Left lung (tissue), 14 donors: ENCODE measurements at places on chromosomes 5 and 9. TPM values are rescaled to one million over a fixed set of nuclear protein-coding genes. Genes with fewer than 3 reads are reported as not detected.

The MEGF10 gene
- 0.17 TPM for total RNA-seq

The PDE8B gene
- 3.3 TPM for total RNA-seq

The EFNA5 gene
- 16.9 TPM for total RNA-seq

The SLC23A1 gene
- total RNA-seq, result 0.84 TPM

The AMBP gene
- total RNA-seq, result 1.2 TPM

The CDH6 gene
- 9.3 TPM for total RNA-seq

The SPINK6 gene
- 0.42 TPM for total RNA-seq

The SPATA6L gene
- 9.4 TPM for total RNA-seq

The CDO1 gene
- total RNA-seq, result 5.8 TPM

The IFNA13 gene
- total RNA-seq, result not detected

The MTMR12 gene
- total RNA-seq, result 28.8 TPM

The KIF20A gene
- total RNA-seq, result 1.6 TPM

The GRXCR2 gene
- total RNA-seq, result not detected

The IL5 gene
- total RNA-seq, result not detected

The ADGRD2 gene
- total RNA-seq, result not detected

The ENC1 gene
- total RNA-seq, result 51.3 TPM

The PCDHA4 gene
- total RNA-seq, result 0.65 TPM

The SUB1 gene
- total RNA-seq, result 166 TPM

The PRDM9 gene
- not detected for total RNA-seq

GRCh38 chr5:57960569-57960968 is 478.0 kb upstream of the ACTBL2 start:
- H3K4me1 ChIP-seq, result no peaks in the 10 kb centered on the region
- no peaks in the 10 kb centered on the region for H3K27me3 ChIP-seq
- no peak for DNase-seq

- H3K27ac ChIP-seq, result no peak overlapping the region
- DNase-seq, result peak; percentile 88
- no peaks in the 10 kb centered on the region for H3K36me3 ChIP-seq
- peaks cover 28% of the 10 kb centered on the region for H3K4me1 ChIP-seq
- H3K27me3 ChIP-seq, result no peaks in the 10 kb centered on the region
These were observed 30.2 kb downstream of the GOLGA2 start for GRCh38 chr9:128245421-128246151.

DNA sequence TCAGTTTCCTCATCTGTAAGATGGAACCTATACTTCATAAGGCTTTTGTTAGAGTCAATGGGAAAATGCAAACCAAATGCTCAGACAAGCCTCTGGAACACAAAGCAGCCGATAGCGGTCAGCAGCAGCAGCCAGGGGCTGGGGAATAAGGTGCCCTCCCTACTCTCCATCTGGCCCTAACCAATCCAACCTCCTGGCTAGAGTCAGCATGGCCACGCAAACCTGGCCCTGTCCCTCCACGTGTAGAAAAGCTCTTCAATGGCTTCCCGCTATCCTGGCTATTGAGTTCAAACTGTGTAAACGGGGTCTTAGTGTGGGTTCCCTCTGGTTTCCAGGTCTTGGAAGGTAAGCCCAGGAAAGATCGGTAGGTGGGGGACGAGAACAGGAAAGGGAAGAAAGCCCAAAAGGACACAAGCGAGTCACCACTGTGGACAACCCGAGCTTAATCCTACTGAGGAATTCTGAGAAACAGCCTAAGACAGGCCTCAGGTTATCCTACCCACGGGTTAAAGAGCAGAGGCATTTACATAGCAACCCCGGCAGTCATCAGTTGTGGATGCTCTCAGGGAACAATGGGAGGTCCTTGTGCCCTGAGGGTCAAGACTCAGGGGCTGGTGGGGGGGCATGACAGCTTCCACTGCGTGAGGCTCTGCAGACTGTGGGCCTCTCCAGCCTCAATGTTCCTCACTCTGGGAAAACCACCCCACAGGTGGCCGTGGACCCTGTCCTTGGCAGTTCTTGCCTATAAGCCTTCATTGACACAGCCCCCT is 30.9 kb downstream of the FABP6 start:
- H3K4me1 ChIP-seq, result peaks cover 4% of the 10 kb centered on the region
- H3K27me3 ChIP-seq, result no peaks in the 10 kb centered on the region
- H3K27ac ChIP-seq, result no peak overlapping the region
- no peaks in the 10 kb centered on the region for H3K36me3 ChIP-seq
- H3K4me3 ChIP-seq, result no peak overlapping the region
- no peak for DNase-seq

DNA sequence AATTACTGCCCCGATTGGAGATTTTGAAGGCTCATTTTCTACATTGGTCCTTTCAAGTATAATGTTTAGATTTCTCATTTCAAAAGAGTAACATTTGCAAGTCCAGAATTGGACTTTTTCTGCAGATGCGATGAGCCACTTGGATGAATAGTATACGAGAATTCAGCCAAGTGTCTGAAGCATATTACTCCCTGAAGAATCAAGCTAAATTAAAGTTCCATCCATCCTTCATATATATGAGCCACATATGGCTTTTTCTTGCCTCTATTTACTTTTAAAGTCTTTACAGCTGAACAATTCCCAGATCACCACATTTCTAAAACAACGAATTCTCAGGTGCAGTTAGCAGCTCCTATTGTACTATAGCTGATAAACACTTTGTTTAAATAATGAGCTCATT is 288.7 kb downstream of the CEMIP2 start:
- no peak overlapping the region for H3K27ac ChIP-seq
- H3K36me3 ChIP-seq, result no peaks in the 10 kb centered on the region
- no peak for DNase-seq
- H3K27me3 ChIP-seq, result no peaks in the 10 kb centered on the region
- no peaks in the 10 kb centered on the region for H3K4me1 ChIP-seq

- no peak overlapping the region for H3K4me3 ChIP-seq
- H3K27me3 ChIP-seq, result no peaks in the 10 kb centered on the region
- no peak for DNase-seq
- no peak overlapping the region for H3K27ac ChIP-seq
- no peaks in the 10 kb centered on the region for H3K36me3 ChIP-seq
These were observed 10.7 kb downstream of the PBX3 start for GRCh38 chr9:125757834-125758233.

- no peaks in the 10 kb centered on the region for H3K36me3 ChIP-seq
- H3K4me1 ChIP-seq, result no peaks in the 10 kb centered on the region
- no peak overlapping the region for H3K4me3 ChIP-seq
- no peak overlapping the region for H3K27ac ChIP-seq
- H3K27me3 ChIP-seq, result no peaks in the 10 kb centered on the region
These were observed 94.2 kb upstream of the FBN2 start for GRCh38 chr5:128632264-128632663.

- DNase-seq, result no peak
- H3K27ac ChIP-seq, result no peak overlapping the region
- no peaks in the 10 kb centered on the region for H3K27me3 ChIP-seq
- no peak overlapping the region for H3K4me3 ChIP-seq
- H3K36me3 ChIP-seq, result no peaks in the 10 kb centered on the region
These were observed 95.4 kb downstream of the MUSK start for GRCh38 chr9:110764006-110764405.

DNA sequence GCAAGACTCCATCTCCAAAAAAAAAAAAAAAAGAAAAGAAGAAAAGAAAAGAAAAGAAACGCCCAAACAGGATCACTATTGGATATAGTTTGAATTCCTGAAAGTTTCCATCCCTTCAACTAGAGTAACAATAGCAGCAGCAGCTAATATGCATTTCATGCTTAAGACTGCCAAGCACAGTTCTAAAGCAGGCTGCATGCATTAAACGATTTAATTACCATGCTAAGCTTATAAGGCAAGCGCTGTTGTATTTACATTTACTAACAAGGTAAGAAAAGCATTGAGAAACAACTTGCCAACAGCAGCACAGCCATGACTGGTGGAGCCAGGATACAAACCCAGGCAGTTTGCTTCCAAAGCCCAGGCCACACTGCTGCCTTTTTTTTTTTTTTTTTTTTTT is 13.0 kb downstream of the TBC1D2 start:
- H3K27ac ChIP-seq, result peak overlapping the region; percentile 81
- no peaks in the 10 kb centered on the region for H3K27me3 ChIP-seq
- H3K36me3 ChIP-seq, result no peaks in the 10 kb centered on the region
- peaks cover 17% of the 10 kb centered on the region for H3K4me1 ChIP-seq
- no peak overlapping the region for H3K4me3 ChIP-seq

- DNase-seq, result no peak
- H3K36me3 ChIP-seq, result no peaks in the 10 kb centered on the region
- H3K4me1 ChIP-seq, result no peaks in the 10 kb centered on the region
- no peak overlapping the region for H3K27ac ChIP-seq
- no peaks in the 10 kb centered on the region for H3K27me3 ChIP-seq
- no peak overlapping the region for H3K4me3 ChIP-seq
These were observed 35.8 kb downstream of the ZNF782 start for GRCh38 chr9:96818533-96818932.

DNA sequence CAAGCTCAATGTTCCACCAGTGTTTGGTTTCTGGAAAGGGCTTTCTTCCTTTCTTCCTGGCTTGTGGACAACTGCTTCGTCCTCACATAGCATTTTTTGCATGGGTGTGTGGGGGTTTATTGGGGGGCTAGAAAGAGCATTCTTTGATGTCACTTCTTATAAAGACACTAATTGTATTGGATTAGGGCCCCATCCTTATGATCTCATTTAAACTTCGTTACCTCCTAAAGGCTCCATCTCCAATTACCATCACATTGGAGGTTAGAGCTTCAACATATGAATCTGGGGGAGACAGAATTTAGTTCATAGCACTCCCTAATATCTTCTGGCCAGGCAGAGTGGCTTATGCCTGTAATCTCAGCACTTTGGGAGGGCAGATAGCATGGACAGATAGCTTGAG is 6.1 kb upstream of the MACROH2A1 start:
- no peaks in the 10 kb centered on the region for H3K36me3 ChIP-seq
- no peak overlapping the region for H3K4me3 ChIP-seq
- DNase-seq, result no peak

GRCh38 chr5:33474931-33475499 is 34.2 kb downstream of the TARS1 start:
- peaks cover 70% of the 10 kb centered on the region for H3K36me3 ChIP-seq
- no peak for DNase-seq
- no peak overlapping the region for H3K27ac ChIP-seq
- no peaks in the 10 kb centered on the region for H3K27me3 ChIP-seq
- H3K4me3 ChIP-seq, result no peak overlapping the region

DNA sequence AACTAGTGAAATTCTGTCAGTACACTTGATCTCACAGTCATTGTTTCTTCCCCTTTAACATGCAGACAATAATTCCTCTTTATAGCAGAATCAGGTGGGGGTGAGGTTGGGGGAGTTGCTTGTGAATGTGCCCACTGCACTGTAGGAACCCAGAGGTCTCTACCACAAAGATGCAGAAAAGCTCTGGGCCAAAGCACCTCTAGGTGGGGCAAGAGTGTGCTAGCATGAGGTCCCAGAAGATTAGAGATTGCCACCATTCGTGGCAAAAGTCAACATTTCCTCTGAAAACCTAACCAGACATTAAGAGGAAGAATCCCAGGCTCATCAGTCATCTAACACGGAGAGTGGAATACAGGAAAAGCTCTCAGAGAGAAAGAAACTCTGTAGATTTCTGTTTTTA is 74.5 kb downstream of the PTCD2 start:
- H3K4me3 ChIP-seq, result no peak overlapping the region
- no peaks in the 10 kb centered on the region for H3K36me3 ChIP-seq
- DNase-seq, result no peak
- H3K27me3 ChIP-seq, result no peaks in the 10 kb centered on the region
- H3K27ac ChIP-seq, result no peak overlapping the region
- peaks cover 16% of the 10 kb centered on the region for H3K4me1 ChIP-seq

GRCh38 chr9:94174164-94174563 is 84.9 kb upstream of the ZNF169 start:
- no peak overlapping the region for H3K27ac ChIP-seq
- no peak for DNase-seq
- H3K36me3 ChIP-seq, result no peaks in the 10 kb centered on the region

GRCh38 chr5:41296066-41296465 is 82.7 kb upstream of the C6 start:
- no peak overlapping the region for H3K4me3 ChIP-seq
- no peaks in the 10 kb centered on the region for H3K27me3 ChIP-seq
- H3K36me3 ChIP-seq, result no peaks in the 10 kb centered on the region
- no peak for DNase-seq

DNA sequence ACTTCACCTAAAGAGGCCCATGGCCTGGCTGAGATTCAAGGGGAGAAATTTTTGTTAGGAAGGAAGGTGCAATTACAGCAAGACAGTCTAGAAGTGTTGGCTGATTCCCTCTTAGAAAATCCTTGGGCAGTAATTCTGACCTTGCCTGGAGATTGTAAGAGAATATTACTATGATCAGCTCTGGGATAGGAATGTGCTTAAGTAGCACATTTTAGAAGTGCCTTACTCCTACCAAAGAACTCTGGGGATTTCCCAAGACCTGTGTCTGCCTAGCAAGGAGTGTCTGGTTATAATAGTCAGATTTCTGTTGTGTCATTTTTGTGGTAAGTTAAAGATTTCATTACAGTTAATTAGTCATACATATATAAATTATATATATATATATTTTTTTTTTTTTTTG is 52.3 kb downstream of the NLN start:
- no peak overlapping the region for H3K27ac ChIP-seq
- H3K4me1 ChIP-seq, result peaks cover 3% of the 10 kb centered on the region
- no peaks in the 10 kb centered on the region for H3K36me3 ChIP-seq
- no peaks in the 10 kb centered on the region for H3K27me3 ChIP-seq
- no peak for DNase-seq
